ENCODE measurements at places on chromosomes 6 and 20.

DNA sequence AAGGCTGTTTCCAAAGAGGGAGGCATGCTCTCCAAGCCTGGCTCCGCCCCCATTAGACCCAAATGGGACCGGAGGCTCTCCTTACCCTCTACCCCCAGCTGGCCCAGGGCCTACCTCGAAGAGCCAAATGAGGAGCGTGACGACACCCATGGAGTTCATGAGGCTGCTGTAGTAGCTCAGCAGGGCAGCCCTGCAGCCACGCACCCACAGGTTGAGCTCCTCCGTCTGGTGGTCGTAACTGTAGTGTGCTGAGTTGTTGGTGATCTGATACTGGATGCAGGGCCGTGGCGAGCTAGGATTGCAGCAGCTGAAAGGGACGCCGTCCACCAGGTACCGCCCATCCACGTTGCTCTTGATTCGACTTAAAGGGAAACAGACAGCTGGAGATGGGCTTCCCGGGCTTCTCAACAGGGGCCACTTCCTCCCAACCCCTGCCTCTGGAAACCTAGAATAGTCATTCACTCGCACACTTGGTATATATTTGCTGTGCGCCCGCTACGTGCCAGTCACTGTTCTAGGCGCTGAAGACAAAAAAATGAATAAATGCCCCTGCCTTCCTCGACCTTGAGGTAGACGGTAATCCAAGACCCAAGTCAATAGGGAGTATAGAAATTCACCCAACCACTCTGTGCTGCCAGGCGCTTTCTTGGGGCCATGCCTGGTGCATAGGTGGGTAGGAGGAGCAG lies 18.0 kb downstream of the PRPH2 start:
- peak overlapping the region; percentile 7 for H3K4me3 ChIP-seq
- no peaks in the 10 kb centered on the region for H3K4me1 ChIP-seq
- H3K27ac ChIP-seq = no peak overlapping the region
- H3K27me3 ChIP-seq = no peaks in the 10 kb centered on the region
- no peak for DNase-seq
- no peaks in the 10 kb centered on the region for H3K36me3 ChIP-seq

GRCh38 chr6:128155826-128156225 lies 255.0 kb upstream of the THEMIS start:
- H3K4me1 ChIP-seq = peaks cover 11% of the 10 kb centered on the region
- H3K27me3 ChIP-seq = no peaks in the 10 kb centered on the region
- no peak for DNase-seq
- H3K36me3 ChIP-seq = no peaks in the 10 kb centered on the region

DNA sequence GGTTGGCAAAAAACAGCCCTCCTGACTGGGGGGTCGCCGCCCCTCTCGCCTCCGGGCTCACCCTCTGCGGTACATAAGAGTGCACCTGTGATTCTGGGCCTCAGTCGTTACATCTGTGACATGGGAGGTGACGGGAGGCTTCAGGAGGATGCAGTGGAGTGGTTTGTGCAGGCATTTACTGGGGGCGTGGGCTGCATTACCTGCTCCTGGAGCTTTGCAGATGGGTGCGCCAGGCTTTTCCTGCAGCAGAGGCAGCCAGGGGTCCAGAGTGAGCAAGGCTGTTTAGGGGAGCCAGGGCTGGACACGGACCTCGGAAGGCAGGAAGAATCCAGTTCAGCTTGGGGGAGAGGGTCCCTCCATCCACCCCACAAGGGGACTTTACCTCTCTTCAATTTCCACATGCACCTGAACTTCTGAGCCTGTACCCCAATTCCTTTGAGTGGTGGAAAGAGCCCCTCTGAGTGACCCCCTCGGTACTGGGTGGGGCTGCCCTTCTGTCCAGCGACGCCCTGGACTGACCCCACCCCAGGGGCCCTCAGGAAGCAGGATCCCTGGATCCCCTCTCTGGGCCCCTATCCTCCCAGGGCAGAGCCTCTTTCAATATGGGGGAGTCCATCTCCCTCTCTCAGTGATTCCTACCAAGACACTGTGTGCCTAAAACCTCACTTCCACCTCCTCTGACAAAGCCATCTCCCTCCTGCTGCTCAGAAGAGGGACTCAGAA lies 134.0 kb downstream of the TAF4 start:
- H3K4me1 ChIP-seq = no peaks in the 10 kb centered on the region
- no peak overlapping the region for H3K4me3 ChIP-seq
- DNase-seq = no peak
- no peaks in the 10 kb centered on the region for H3K27me3 ChIP-seq
- no peaks in the 10 kb centered on the region for H3K36me3 ChIP-seq

- H3K4me3 ChIP-seq = no peak overlapping the region
- peaks cover 15% of the 10 kb centered on the region for H3K36me3 ChIP-seq
- no peak for DNase-seq
- H3K27me3 ChIP-seq = no peaks in the 10 kb centered on the region
- H3K27ac ChIP-seq = peak overlapping the region; percentile 6
Observed at GRCh38 chr6:73515204-73515655, 5.6 kb downstream of the EEF1A1 start.

GRCh38 chr6:68756454-68757375 lies 121.6 kb downstream of the ADGRB3 start:
- H3K4me3 ChIP-seq = no peak overlapping the region
- H3K4me1 ChIP-seq = no peaks in the 10 kb centered on the region
- H3K36me3 ChIP-seq = no peaks in the 10 kb centered on the region
- H3K27ac ChIP-seq = no peak overlapping the region
- no peaks in the 10 kb centered on the region for H3K27me3 ChIP-seq
- no peak for DNase-seq

GRCh38 chr6:39156801-39157200 lies 41.8 kb upstream of the SAYSD1 start:
- no peaks in the 10 kb centered on the region for H3K4me1 ChIP-seq
- no peak for DNase-seq
- no peaks in the 10 kb centered on the region for H3K36me3 ChIP-seq
- no peaks in the 10 kb centered on the region for H3K27me3 ChIP-seq

GRCh38 chr6:105179244-105180065 lies at the start of gene POPDC3:
POPDC3 (minus strand) TSS chr6:105180014; CDS start chr6:105161909, 18,105 bp downstream.
- no peak for DNase-seq
- H3K27me3 ChIP-seq = no peaks in the 10 kb centered on the region
- H3K36me3 ChIP-seq = no peaks in the 10 kb centered on the region
- H3K4me3 ChIP-seq = peak within 1 kb of the TSS; percentile 42
- H3K27ac ChIP-seq = no peak within 1 kb of the TSS

DNA sequence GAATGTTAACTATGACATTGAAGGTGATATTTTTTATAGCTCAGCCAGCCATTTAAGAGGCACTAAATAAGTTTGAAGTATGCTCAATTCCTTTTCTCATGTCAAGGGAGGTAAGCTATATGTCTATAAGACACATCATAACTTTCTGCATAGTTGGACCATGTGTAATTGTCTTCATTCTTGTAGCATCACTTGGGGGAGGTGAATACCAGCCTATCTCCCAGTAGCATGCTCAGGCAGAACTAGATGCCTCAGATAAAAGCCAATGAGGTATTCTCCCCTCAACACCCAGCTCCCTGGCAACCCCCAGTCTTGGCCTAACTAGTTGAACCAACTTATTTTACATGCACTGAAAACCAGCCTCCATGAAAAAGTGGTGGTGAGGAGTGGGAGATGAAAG lies 158.3 kb upstream of the JAG1 start:
- no peaks in the 10 kb centered on the region for H3K36me3 ChIP-seq
- no peaks in the 10 kb centered on the region for H3K4me1 ChIP-seq
- H3K27me3 ChIP-seq = no peaks in the 10 kb centered on the region
- no peak for DNase-seq
- H3K4me3 ChIP-seq = no peak overlapping the region

GRCh38 chr6:134186355-134186754 lies 131.6 kb downstream of the SGK1 start:
- no peak overlapping the region for H3K4me3 ChIP-seq
- H3K27me3 ChIP-seq = no peaks in the 10 kb centered on the region
- H3K4me1 ChIP-seq = no peaks in the 10 kb centered on the region
- no peak overlapping the region for H3K27ac ChIP-seq
- DNase-seq = no peak
- H3K36me3 ChIP-seq = no peaks in the 10 kb centered on the region

- DNase-seq = no peak
- H3K27me3 ChIP-seq = no peaks in the 10 kb centered on the region
- H3K4me3 ChIP-seq = no peak overlapping the region
- H3K4me1 ChIP-seq = no peaks in the 10 kb centered on the region
- H3K27ac ChIP-seq = no peak overlapping the region
Observed at GRCh38 chr6:148874698-148875293, 128.0 kb downstream of the UST start.

DNA sequence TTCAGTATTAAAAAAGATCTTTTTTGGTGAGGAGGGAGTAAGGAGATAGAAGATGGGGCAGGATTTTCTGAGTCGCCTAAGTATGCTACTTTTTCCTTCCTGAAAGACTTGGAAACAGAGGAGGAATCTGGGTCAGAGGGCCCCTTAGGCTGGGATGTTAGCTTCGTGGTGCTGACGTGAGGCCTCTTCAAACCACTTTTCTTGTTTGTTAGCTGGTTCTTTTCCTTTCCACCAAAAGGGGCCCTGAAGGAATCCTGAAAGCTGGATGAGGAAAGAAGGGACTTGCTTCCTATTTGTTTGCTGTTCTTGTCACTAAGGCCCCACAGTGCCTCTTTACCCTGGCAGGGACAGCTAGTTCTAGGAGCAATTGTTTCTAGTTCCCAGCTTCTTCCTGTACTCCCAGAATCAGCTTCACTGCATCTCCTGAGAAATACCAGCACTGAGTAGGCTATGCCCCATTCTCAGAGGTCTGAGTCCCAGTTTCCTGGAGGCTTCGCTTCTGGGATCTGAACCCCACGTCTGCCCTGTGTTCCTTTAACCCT lies 2.2 kb upstream of the IL20RA start:
- H3K4me1 ChIP-seq = no peaks in the 10 kb centered on the region
- H3K36me3 ChIP-seq = no peaks in the 10 kb centered on the region
- H3K4me3 ChIP-seq = no peak overlapping the region
- H3K27me3 ChIP-seq = peaks cover 26% of the 10 kb centered on the region
- no peak for DNase-seq
- H3K27ac ChIP-seq = no peak overlapping the region

DNA sequence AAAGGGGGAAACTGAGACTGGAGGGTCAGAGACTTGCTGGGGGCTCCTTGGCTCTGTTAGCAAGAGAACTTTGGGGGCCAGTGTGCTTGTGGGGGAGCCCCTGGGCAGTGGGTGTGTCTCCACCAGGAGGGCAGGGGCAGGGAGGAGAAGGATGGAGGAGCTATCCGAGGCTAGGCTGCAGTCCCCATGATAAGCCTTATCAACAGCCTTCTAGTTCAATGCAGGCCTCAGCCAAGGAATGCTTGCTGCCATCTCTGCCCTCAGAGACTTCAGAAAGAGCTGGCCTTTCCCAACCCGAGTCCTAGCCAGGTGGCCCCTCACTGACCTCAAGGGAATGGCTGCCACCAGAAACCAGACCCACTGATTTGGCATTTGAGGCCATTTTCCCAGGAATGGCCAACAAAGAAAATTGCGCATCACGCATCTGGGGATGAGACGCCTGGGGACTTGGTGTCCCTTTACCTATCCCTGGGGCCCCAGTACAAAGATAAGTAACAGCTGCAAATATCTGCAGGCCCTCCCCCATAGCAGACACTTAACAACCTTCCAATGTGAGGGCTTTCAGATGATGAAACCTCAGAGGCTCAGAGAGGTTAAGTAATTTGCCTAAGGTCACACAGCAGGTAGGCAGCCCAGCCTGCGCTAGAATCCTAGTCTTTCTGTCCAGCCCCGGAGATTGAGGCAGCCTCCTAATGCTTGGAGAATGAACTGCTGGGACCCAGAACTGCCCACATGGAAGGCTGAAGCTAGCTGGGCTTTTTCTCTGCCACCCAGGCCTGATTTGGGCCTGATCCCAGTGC lies 4.9 kb downstream of the TGM2 start:
- H3K27ac ChIP-seq = peak overlapping the region; percentile 96
- peak; percentile 32 for DNase-seq
- H3K27me3 ChIP-seq = no peaks in the 10 kb centered on the region
- peaks cover 81% of the 10 kb centered on the region for H3K4me1 ChIP-seq
- H3K36me3 ChIP-seq = peaks cover 45% of the 10 kb centered on the region
- H3K4me3 ChIP-seq = no peak overlapping the region

DNA sequence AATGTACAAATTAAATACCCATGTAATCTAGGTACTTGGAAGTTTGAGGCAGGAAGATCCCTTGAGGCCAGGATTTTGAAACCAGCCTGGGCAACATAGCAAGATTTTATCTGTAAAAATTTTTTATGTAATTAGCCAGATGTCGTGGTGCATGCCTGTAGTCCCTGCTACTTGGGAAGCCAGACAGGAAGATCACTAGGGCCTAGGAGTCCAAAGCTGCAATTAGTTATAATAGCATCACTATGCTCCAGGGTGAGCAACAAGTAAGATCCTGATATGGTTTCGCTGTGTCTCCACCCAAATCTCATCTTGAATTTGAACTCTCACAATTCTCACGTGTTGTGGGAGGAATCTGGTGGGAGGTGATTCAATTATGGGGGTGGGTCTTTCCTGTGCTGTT lies 535.8 kb downstream of the TENT5A start:
- no peak overlapping the region for H3K27ac ChIP-seq
- no peak overlapping the region for H3K4me3 ChIP-seq
- no peaks in the 10 kb centered on the region for H3K36me3 ChIP-seq

GRCh38 chr6:146957181-146958093 lies 246.8 kb upstream of the STXBP5 start:
- H3K27ac ChIP-seq = no peak overlapping the region
- no peaks in the 10 kb centered on the region for H3K4me1 ChIP-seq
- no peaks in the 10 kb centered on the region for H3K27me3 ChIP-seq
- no peaks in the 10 kb centered on the region for H3K36me3 ChIP-seq
- no peak overlapping the region for H3K4me3 ChIP-seq
- DNase-seq = no peak

- H3K4me3 ChIP-seq = no peak overlapping the region
- H3K27me3 ChIP-seq = no peaks in the 10 kb centered on the region
- no peaks in the 10 kb centered on the region for H3K4me1 ChIP-seq
Observed at GRCh38 chr20:54320148-54320607, 112.3 kb downstream of the PFDN4 start.

- H3K4me1 ChIP-seq = no peaks in the 10 kb centered on the region
- no peaks in the 10 kb centered on the region for H3K36me3 ChIP-seq
- H3K27me3 ChIP-seq = no peaks in the 10 kb centered on the region
- H3K4me3 ChIP-seq = no peak overlapping the region
Observed at GRCh38 chr20:64279826-64280459, 24.4 kb downstream of the PCMTD2 start.

GRCh38 chr6:144564202-144564601 lies 279.1 kb downstream of the UTRN start:
- H3K36me3 ChIP-seq = peaks cover 2% of the 10 kb centered on the region
- no peak for DNase-seq
- peaks cover 22% of the 10 kb centered on the region for H3K4me1 ChIP-seq
- H3K27me3 ChIP-seq = no peaks in the 10 kb centered on the region

GRCh38 chr6:5937936-5938706 lies 68.6 kb downstream of the NRN1 start:
- no peak overlapping the region for H3K27ac ChIP-seq
- no peaks in the 10 kb centered on the region for H3K36me3 ChIP-seq
- no peak for DNase-seq
